Fibroblast of skin of back (primary cell): ENCODE measurements at places on chromosomes 11 and 22.
A peak's percentile ranks its signal among the peaks of the same experiment; 100 is the strongest.

- DNase-seq: peak; percentile 80
Observed at GRCh38 chr11:44727373-44728287, 868 bp downstream of the TSPAN18 start.

DNA sequence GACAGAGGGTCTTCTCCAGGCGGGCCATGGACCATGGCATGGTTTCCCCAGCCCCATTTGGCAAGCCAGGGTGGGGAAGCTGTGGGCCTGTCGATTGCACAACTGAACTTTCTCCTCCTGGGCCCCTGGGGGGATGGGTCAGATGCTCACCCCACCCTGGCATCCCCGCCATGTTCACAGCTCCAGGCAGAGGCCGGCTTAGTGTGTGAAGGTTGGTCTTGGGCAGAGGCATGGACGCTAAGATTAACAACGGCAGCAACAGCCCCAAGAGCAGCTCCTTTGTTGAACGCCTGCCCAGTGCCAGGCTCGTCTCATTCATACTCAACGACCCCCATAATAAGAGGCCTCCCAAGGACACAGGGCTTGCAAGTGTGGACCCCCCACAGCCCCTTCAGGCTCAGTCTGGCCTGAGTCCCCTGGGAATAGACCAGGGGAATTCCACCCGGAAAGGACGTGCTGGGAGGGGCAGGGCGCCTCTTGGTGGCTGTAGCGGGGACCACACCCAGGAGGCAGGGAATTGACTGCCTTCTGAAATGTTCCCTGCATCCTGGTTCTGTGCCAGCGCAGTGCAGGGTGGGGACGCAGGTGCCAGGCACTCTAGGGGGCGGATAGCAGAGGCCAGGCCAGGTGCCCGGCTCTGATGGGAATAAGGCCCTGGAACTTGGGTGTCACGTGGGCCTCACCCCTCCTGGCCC is 8.3 kb downstream of the TSPO start:
- peak; percentile 33 for DNase-seq

DNA sequence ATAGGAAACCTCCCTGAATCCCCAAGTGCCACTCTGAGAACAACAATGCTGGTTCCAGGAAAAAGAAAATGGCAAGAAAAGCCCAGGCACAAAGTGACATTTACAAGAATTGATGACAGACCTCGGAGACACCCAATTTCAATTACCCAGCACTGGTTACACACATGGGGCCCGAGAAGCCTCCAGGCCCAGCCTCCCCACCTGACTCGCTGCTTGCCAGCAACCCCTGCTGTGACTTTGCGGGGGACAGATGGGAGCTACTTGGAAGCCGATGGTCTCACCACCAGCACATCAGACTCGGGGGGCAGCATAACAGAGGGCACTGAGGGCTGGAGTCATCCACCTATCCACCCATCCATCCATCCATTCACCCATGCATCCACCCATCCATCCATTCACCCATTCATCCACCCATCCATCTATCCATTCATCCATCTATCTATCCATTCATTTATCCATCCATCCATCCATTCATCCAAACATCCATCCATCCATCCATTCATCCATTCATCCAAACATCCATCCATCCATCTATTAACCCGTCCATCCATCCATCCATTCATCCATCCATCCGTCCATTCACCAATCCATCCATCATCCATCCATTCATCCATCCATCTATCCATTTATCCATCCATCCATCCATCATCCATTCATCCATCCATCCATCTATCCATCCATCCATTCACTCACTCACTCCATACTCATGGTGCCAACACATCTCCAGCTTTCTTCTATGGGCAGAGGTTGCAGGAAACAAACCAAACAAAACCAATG is 567.6 kb downstream of the BRD1 start:
- no peak for DNase-seq

DNA sequence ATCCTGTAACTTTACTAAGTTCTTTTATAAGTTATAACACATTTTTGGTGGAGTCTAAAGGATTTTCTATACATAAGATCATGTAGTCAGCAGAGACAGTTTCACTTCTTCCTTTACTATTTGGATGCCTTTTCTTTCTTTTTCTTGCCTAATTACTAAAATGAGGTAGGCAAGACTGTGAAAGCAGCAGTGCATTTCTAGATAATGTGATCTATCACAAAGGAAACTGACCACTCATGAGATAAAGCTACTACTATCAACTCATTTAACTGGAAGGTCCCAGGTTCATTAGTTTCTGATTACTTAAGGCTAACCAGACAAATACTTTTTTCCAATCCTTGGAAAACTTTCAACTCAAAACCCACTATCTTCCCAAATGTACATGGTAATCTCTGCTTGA is 196.2 kb upstream of the E2F8 start:
- DNase-seq: no peak

DNA sequence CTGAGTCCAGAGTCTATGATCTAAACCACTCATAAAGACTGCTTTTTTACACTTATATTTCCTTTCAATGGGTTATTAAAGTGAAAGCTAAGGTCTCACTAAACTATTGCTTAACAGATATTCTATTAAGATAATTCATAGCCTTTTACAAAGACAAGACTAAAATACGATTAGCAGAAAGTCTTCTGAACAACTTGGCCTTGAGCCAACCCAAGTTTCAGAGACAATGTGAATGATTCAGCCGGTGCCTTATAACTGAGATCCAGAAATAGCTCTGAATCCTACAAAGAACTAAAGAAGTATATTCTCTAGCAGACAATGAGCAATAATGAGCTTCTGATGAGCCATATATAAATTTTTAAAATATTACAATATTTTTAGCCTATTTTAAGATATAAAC is 41.5 kb upstream of the CARD18 start:
- DNase-seq: peak; percentile 78

DNA sequence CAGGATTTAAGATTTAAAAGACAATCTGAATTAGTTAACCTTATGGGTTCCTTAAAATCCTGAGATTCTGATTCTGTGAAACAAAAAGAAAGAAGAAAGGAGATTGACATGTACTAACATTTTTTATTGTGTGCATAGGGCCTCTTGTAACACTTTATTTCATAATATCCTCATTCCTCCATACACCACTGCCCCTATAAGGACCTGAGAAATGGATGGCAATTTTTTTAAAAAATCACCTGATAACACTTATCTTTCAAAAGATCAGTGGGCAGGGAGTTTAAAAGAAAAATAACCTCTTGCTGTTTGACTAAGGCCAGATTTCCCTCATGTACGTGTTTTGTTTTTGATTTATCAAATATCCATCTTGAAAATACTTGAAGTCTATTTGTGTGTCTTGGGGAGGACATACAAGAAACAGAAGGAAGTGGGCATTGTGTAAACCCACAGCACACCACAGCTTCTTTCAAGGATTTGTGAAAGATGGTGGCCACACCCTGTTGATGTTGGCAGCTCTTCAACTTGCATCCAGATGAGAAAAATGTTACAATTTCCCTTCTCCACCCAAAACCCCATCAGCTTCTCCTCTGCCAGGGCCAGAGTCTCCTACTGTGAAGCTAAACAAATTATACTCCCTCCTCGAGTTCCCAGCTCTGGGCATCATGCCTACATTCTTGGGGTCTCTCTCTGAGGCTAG is 35.0 kb upstream of the MPEG1 start:
- peak; percentile 89 for DNase-seq

DNA sequence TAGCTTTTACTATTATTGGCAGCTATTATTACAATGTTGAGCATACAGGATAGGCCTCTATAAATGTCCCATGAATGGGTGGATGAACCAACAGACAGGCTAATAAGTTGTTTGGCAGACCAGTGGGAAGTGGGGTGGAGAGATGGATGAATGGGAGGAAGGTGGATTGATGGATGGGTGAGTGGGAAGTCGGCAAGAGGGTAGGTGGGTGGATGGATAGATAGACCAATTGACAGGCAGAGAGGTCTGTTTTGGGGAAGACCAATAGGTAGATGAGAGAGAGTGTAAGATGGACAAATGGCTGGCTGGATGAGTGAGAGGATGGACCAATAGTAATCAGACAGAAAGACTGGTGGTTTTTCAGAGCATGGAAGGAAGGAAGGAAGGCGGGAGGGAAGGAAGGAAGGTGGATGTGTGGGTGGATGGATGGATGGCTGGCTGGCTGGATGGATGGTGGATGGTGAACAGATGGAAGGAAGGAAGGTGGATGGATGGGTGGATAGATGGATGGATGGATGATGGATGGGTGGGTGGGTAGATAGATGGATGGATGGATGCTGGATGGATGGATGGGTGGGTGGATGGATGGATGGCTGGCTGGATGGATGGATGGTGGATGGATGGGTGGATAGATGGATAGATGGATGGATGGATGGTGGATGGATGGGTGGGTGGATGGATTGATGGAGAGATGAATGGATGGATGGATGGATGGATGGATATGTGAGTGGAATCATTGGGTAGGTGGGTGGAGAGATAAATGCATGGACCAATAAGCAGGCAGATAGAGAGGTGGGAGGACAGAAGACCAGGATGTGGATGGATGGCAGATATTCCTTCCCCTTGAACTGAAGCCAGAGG is 37.4 kb downstream of the RASD2 start:
- no peak for DNase-seq

DNA sequence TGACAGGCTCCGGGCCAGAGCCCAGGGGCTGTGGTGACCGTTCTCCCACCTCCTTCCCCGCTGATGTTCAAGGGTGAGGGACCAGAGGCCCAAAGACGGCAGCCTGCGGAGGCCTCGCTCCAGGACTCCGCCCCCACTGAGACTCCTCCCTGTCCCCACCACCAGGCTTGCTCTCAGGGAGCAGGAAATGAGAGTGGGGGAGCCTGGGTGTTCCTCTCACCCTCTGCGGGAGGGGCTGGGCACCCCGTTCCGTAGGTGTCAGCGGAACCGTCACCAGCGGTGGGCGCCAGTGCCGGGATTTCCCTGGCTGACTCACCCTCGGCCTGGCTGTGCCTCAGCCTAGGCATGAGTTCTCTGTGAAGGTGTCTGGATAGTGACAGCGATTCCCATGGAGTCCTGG is 15.7 kb downstream of the DAGLA start:
- peak; percentile 79 for DNase-seq

GRCh38 chr11:96185220-96185768 is 157.7 kb downstream of the MAML2 start:
- DNase-seq: no peak

DNA sequence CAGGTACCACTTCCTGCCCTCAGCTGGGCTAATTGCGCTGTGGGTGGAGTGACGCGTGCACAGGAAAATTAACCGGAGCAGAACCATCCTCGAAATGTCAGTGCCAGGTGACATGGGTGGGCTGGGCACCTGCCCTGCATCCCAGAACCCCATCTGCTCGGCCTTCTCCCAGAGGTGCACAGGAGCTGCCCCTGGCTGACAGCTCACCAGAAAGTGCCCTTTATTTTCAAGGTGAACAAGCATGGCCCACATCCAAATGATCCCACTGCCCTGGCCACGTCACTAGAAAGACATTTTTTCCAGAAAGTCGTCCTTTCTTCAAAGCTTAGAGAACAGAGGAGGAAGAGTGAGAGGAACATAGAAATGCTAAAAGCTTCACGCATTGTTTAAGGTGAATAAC is 4.1 kb upstream of the ELFN2 start:
- DNase-seq: no peak

DNA sequence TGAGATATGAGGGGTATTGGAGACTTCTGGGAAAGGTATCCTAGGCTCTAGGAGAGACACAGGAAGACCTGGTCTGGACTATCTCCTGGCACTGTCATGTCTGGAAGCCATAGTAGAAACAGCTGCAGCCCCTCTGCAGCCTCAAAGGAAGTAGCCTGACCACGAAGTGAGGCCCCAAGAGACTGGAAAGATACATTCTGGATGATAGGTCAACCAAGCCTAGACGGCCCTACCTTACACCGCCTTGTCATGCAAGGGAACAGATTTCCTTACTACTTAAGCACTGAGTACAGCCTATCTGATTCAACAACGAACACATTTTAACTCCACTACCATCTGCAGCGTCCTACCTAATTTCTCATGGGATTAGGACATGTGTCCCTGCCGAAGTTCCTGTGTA is 31.1 kb downstream of the UQCR10 start:
- no peak for DNase-seq

GRCh38 chr22:30044881-30045493 is 35.3 kb upstream of the HORMAD2 start:
- no peak for DNase-seq

- DNase-seq: no peak
Observed at GRCh38 chr11:76038608-76039007, 167.7 kb downstream of the WNT11 start.

GRCh38 chr11:95450547-95451123 is 219.6 kb upstream of the SESN3 start:
- DNase-seq: peak; percentile 72

GRCh38 chr11:99098258-99098657 is 77.5 kb downstream of the CNTN5 start:
- DNase-seq: no peak

- DNase-seq: no peak
Observed at GRCh38 chr11:20060181-20060580, 100.1 kb downstream of the DBX1 start.

GRCh38 chr11:57499413-57499982 is 16.0 kb downstream of the SLC43A1 start:
- peak; percentile 86 for DNase-seq

GRCh38 chr11:79186669-79187068 is 254.2 kb downstream of the TENM4 start:
- no peak for DNase-seq

- DNase-seq: peak; percentile 40
Observed at GRCh38 chr11:37946155-37946766, 1348.2 kb upstream of the RAG2 start.

- no peak for DNase-seq
Observed at GRCh38 chr11:2287091-2287490, 14.6 kb downstream of the C11orf21 start.

GRCh38 chr11:35905646-35906276 is 38.1 kb upstream of the LDLRAD3 start:
- DNase-seq: no peak

- DNase-seq: no peak
Observed at GRCh38 chr11:83205608-83206185, 12.2 kb downstream of the ANKRD42 start.

GRCh38 chr22:19508024-19508776 is 16.0 kb downstream of the CLDN5 start:
- no peak for DNase-seq

- DNase-seq: no peak
Observed at GRCh38 chr11:62770778-62771143, 435 bp upstream of the TAF6L start.

GRCh38 chr22:23682077-23682476 is 8.7 kb upstream of the RGL4 start:
- no peak for DNase-seq

DNA sequence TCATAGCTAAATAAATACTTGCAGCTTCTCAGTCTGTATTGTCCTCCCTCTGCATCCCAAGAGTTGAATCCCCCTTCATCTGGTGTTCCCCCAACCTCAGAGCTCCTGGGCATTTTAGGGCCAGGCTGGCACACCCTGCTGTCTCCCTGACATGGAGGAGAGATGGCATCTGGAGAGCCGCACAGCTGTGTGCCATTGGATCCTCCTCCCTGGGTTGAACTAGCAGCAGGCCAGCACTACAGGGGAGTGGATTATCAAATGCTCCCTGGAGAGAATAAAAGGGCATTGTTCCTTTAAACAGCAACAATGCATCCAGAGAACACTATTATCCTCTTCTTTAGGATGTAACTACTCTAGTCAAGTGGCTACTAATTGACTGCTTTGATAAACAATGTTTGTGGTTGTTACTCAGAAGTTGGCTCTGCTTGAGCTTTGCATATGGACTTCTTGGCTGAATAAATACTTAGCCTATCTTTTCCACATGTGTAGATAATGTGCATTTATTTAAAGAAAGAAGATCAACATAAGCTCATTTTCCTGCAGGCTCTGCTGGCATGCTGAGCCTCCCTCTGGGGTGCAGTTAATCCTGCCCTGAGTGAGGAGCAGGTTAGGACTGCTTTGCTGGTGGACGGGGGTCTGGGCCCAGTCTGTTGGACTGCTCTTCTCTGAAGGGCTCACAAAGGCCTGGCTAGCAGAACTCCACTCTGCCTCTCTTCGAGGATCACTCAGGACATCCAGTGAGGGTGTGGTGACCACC is 897.2 kb downstream of the TBC1D22A start:
- DNase-seq: no peak
